ENCODE measurements at places on chromosomes 7 and 10.

- DNase-seq, result no peak
Measured at GRCh38 chr10:122089311-122090017, 100.5 kb downstream of the TACC2 start.

DNA sequence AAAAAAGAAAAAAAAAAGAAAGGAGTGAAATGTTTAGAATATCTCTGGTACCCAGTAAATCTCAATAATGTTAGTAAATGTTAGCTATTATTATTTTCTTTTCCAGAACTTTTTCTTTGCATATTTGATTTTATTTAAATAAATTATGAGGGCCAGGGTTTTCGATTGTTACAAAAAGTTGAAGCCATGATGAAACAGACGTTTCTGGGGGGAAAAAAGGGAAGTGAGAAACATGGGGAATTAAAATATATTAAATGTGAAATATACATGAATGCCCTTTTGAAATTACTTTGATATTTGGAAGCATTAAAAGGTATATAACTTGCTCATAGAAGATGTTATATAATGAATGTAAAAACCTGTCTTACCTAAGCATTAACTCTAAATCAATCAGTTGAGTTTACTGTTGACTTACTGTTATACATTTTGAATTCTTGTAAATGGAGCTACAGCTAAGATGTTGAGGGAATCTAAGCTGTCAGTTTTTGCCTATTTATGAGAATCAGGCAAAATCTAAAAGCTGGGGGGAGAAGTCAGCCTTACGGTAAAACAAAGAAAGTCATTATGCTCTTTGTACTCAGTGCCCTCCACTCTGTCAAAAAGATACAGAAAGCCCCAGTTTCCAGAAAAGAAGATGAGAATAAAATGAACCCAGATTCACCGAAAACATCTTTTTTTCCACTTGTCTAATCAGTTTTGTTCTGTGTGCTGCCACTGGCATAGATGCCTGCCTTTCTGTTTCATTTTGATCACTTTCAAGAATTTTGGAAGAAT, 30.0 kb upstream of the KDM7A start:
- no peak for DNase-seq

DNA sequence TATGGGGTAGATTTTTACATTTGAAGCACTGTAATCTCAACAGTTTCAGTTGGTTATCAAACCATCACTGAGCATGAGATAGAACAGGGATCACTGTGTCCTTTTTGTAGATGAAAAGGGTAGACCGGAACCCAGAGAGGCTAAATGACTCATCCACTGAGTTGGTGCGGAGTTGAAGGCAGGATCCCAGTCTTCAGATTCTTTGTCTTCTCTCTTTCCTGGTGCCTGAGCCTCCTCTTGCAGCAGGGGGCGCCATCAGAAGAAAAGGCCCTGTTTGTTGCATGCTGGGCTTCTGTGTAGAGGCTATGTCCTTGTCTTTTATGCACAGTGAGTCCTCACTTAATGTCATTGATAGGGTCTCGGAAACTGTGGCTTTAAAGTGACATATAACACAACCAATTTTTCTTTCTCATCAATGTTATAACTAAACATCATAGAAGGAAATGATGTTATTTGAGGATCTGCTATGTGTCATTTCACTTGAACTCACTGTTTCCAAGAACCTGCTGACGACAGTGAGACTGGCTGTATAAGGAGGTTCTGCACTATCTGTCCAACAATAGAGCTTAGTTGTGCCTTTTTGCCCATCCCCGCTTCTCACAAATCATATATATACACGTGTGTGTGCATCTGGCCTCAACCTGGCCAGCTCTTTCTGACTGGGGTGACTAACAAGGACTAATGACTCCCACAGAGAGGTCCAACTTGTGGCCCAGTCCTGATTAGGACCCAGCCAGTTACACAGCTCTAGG, 14.3 kb downstream of the ZNF282 start:
- peak; percentile 58 for DNase-seq

- no peak for DNase-seq
Measured at GRCh38 chr10:66723608-66724400, 202.0 kb upstream of the LRRTM3 start.

- no peak for DNase-seq
Measured at GRCh38 chr10:63744060-63744941, 223.1 kb downstream of the REEP3 start.

- DNase-seq, result no peak
Measured at GRCh38 chr7:143519411-143520131, 41.9 kb downstream of the TAS2R41 start.

DNA sequence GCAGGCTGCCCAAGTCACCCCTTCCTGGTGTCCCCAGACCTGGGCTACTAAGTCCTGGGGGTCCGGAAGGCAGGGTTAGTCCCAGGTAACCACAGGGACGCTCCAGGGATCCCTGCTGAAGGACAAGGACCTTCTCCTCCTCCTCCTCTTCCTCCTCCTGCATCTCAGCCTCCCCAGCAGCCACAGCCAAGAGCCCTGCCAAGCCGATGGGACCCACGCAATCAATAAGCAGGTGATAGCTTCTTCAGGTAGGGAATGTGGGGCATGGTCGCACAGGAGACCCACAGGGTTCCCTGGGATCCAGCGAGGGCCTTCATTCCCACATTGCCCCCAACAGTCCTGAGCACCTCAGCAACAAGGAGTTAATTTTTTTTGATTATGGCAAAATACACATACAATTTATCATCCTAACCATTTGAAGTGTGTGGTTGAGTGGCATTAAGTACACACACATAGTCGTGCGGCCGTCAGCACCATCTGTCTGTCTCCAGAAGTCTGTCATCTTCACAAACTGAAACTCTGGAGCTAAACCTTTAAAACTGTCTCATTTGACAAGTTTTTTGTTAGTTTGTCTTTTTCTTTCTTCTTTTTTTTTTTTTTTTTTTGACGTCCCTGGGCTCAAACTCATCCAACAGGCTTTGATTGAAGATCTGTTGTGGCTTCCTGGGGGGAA, 12.1 kb downstream of the CRYGN start:
- no peak for DNase-seq

DNA sequence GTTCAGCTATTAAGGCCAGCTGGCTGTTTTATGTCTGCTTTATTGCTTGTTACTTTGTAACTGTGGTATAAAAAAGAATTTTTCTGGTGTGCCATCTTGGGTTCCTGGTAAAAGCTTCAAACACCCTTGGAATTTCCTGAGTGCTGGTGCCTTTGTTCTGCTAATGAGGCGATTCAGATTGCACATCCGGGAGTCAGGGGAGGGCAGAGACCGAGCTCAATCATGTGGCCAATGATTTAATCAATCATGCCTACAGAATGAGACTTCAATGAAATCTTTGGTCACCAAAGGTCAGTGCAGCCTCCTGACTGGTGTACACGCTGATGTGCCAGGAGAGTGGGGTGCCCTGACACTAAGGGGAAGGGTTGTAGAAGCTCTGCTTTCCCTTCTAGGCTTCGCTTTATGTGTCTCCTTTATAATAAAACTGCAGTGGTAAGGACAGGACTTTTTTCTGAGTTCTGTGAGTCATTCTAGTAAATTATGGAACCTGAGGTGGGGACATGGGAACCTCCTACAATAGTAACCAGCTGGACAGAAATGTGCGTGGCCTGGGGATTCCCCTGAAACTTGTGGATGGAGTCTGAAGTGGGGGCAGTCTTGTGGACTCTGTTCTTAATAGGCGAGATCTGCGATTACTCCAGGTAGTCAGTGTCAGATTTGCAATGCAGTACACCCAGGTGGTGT, 69.4 kb upstream of the OGDHL start:
- no peak for DNase-seq

All from NCI-H526 (cell line).